ENCODE measurements at places on chromosomes 3 and 15.

DNA sequence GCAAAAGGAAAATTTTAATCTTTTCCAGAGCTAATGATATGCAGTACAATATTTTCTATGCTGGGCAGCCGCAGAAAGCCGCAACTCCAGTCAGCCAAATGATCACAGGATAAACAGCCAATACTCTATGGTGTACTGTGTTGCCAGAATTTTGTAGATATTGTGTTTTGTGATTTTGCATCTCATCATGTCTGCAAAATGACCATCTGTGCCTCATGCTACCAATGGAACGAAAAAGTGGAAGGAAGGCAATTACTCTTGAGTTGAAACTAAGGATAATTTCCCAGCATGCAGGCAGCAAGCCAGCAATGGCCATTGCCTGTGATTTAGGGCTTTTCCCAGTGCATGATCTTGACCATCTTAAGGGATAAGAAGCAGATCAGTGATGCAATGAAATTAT lies 891.9 kb downstream of the PLOD2 start:
- DNase-seq = no peak

DNA sequence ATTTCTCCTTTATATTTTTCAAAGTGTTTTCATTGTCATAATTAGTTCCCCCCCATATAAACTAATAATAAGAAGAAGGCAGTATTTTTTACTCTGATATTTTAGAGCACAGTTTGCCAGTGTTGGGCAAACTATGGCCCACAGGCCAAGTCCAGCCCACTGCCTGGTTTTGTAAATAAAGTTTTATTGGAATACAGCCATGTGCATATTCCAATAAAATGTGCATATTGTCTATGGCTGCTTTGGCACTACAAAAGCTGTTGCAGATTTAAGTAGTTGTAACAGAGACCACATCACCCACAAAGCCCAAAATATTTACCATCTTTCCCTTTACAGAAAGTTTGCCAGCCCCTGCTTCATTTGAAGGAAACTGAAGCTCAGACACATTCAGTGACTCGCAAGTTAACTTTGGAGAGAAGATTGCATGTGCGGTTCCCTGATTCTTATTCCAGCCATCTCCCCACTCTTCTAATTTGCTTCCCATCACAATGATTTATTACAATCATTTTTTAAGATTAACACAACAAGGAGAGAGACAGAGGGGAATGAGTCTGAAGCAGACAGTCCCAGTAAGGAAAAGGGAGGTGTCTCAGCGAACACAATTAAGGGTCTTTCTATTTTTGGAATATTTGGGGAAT lies 48.9 kb downstream of the RFTN1 start:
- no peak for DNase-seq

DNA sequence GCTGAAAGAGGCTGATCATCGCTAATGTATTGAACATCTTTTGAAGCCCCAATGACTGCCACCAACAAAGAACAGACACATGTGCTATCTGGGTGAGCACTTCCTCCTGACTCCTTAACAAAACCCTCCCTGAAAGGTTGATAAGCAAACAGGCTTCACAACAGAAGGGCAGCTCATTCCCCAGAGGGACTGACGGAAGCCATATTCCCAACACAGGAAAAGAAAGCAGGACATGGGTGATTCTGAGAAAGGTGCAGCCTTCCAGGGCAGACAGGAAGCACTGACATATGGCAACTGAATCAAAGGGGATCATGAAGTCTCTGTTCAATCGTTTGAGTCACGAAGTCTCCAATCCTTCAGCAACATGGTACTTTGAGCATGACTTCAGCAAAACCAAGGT lies 929.0 kb downstream of the MCTP2 start:
- DNase-seq = no peak

DNA sequence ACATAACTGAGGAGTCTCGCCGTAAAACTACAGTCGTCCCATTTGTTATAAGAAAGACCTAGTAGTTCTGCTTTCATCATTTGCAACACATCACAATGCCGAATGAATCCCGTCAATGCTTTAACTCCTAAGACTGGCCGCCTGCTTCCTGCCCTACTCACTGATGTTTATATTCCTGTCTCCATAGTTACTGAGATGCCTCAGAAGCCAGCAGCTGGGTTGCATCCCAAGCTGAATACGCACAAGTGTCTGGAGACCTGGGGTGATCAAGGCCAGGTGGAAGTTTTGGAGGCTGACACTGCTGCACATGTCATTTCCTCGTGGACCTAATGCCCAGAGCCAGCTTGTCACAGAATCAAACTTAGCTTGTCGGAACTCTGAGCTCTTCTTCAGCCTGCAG lies 95.2 kb upstream of the UBE2E1 start:
- DNase-seq = no peak

- DNase-seq = no peak
Measured at GRCh38 chr15:84947947-84948830, 33.5 kb upstream of the PDE8A start.

- DNase-seq = no peak
Measured at GRCh38 chr15:84402856-84403608, 167.5 kb downstream of the GOLGA6L4 start.

DNA sequence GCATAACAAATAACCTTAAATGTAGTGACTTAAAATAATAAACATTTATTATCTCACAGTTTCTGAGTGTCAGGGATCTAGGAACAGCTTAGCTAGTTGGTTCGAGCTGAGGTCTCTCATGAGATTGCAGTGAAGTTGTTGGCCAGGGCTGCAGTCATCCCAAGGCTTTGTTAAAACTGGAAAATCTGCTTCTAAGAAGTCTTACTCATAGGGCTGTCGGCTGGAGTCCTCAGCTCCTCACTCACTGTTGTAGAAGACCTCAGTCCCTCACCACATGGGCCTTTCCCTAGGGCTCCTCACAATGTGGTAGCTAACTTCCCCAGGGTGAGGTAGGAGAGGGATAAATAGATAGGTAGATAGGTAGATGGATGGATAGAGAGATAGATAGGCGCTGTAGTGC lies 20.8 kb upstream of the SLC7A14 start:
- DNase-seq = no peak

DNA sequence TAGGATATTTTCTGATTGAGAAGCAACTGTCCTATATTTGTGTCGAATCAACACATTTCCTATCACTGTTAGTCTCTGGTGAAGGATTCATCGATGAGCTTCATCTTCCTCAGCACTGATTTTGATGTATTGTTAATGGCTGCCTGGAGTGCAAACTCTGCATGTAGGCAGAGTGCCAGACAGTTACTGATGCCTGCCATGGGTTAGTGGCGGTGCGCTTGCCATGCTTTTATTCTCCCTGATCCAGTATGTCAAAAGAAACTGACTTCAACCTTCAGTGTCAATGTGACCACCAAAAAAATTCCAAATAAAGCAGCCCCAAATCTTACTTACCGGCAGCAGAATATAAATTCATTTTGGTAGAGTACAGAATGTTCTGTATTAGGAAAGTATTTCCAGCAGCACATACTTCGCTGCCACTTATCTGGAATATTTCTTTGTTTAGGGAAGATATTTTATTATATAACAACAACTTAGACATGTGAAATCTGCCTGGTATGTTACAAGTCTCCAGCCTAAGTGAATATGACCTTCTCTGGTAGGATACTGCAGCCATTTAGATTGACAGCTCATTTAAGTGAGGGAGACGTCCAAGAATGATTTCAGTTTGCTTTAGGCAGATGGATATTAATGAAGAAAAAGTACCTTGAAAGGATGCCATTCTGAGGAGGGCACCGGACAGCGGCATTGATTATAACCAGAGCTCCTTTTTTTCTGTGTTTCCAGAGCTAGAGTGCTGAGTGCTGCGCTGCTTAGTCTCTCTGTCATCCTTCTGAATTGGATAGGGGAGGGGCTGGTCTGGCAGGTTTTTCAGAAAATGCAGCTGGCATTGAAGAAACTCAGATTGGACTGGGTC lies 59.9 kb downstream of the ARHGEF26 start:
- no peak for DNase-seq

- DNase-seq = no peak
Measured at GRCh38 chr3:58668247-58668646, 1.7 kb upstream of the FAM3D start.

- no peak for DNase-seq
Measured at GRCh38 chr15:56786966-56787365, 53.7 kb upstream of the ZNF280D start.

- DNase-seq = peak; percentile 53
Measured at GRCh38 chr3:179558742-179559364, 3.9 kb upstream of the ACTL6A start.

GRCh38 chr3:13801361-13802204 lies 78.3 kb downstream of the WNT7A start:
- no peak for DNase-seq

DNA sequence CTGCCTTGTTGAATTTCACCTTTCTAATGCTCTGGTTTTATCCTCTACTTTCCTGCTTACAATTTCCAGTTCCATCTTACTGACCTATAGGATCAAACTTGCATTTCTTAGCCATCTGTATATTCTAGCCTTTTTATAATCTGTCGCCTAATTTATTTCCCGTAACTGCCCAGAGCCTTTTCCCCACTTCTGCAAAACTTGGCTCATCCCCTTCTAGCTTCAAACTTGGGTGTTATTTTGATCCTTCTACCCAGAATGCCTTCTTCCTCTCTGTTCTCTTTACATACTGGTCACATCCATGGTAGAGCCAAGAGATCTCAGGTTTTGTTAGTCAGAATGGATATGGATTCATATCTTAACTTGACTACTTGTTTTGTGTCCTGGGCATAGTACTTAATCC lies 2.6 kb downstream of the SACM1L start:
- DNase-seq = no peak

GRCh38 chr3:140974900-140975299 lies 33.3 kb downstream of the SLC25A36 start:
- DNase-seq = no peak

DNA sequence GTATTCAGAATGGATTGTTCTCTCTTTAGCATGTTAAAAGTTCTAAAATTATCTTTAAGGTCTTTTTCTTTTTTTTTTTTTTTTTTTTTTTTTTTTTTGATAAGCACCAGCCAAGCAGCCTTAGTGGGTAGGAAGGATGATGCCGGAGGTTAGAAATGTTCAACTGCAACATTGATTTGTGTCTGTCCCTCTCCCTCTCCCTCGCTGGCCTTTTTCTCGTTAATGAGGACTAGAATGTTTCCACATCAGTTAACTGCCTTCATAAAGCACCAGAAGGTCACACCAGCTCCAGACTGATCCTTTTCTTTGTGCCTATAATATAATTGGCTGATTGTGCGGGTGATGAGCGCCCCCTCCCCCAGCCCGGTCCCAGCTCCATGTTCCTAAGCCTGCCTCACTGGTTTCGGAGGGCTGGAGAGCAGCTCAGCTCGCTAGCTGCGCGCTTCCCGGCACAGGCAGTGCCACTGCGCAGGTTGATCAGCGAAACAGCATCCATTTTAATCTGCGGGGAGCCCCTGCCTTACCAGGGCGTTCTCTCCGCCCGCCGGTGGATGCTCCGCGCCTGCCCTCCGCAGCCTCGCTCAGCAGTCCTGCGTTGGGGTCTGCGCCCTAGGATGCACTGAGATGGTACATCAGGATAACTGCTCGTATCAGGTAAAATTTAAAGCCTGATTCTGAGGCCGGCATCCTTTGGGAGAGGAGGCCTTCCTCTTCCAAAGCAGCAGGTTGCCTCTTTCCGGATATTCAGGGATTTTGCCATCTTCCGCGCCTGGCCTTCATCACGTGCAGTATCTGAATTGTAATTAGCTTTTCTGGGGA lies 148.9 kb upstream of the IL12A start:
- DNase-seq = no peak

DNA sequence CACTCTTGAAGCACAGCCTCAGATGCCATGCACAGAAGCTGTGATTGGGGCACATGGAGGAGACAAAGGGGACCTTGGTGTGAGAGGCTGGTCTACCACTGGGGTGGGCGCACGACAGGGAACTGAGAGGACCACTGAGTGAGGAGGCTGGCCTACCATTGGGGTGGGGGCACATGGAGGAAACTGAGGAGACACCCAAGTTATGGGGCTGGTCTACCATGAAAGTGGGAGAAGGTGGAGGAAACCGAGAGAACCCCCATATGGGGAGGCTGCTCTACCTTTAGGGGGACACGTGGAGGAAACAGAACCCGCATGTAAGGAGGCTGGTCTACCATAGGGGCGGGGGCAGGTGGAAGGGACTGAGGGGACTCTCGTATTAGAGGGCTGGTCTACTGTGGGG lies 153.4 kb downstream of the FBLN2 start:
- DNase-seq = no peak

- peak; percentile 68 for DNase-seq
Measured at GRCh38 chr15:26889298-26889898, 22.5 kb downstream of the GABRA5 start.

GRCh38 chr15:84804005-84804900 lies 12.9 kb upstream of the ALPK3 start:
- DNase-seq = no peak

Data from stimulated activated CD4-positive, alpha-beta T cell treated with anti-CD3 and anti-CD28 coated beads, Interleukin-2, amount 100 ng/mL, for 24 hours (primary cell).